Activated CD8-positive, alpha-beta memory T cell treated with anti-CD3 and anti-CD28 coated beads for 4 hours (primary cell): ENCODE measurements at places on chromosomes 4 and X.

DNA sequence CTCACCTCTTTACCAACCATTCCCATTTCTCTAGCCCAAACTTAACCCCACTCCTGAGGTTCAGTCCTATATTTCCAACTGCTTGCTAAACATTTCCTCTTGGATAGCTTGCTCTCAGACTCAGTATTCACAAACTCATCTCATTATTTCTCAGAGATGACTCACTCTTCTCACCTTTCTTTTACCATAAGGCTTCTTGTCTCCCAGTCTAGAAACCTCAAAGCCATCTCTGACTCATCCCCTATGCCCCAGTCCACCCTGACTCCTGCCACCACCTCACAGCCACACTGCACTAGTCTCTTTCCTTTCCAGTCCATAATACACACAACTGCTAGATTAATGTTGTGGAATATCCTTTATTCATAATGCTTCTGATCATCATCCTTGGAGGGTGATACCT, 4.8 kb downstream of the FRMPD3 start:
- no peak for DNase-seq

DNA sequence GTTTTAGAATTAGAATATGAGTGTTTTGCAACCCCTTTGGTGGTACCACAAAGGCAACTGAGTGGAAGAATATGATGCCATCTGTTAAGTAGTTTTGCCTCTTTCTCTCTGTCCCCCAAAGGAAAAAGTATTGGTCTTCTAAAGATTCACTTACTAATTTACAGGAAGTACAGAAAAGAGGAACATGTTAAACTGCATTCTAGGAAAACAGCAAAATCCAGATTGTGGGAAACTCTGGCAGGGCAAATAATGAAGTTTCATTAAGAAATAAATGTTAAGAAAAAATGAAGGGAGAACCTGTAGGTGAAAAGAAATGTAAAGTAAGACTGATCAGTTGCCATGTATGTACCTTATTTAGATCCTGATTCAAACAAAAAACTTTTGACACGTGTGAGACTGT, 39.3 kb downstream of the NSUN7 start:
- DNase-seq = no peak

GRCh38 chrX:45907786-45908185, 637.4 kb downstream of the ZNF674 start:
- no peak for DNase-seq

GRCh38 chrX:39356119-39356807, 555.0 kb downstream of the MID1IP1 start:
- DNase-seq = no peak

- no peak for DNase-seq
These were observed 22.4 kb downstream of the MAP7D3 start for GRCh38 chrX:136228839-136229207.

GRCh38 chr4:183657564-183657963, 1.4 kb downstream of the RWDD4 start:
- no peak for DNase-seq

DNA sequence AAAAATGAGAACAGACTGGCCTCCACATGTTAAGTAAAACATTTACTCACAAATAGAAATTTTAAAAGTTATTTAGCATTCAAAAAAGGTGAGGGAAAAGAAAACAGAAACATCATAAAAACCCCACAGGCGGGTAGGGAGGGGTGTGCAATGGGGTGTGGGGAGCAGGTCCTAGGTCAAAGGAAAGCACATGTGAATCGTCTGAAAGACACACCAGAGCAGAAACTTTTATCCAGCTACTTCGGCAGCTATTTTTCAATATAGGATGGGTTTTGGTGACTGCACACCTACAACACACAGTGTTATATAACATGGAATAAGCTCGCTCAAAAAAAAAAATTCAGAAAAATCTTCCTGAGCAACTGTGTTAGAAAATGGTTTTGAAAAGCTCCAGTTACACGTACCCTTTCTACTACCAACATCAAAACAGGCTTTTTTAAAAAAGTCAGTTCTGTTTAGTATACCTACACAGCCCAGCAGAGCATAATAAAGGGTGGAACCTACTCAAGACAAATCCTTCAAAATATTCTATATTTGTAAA, 1.6 kb downstream of the OTUD4 start:
- no peak for DNase-seq
